ENCODE measurements at places on chromosomes 12 and 14.

DNA sequence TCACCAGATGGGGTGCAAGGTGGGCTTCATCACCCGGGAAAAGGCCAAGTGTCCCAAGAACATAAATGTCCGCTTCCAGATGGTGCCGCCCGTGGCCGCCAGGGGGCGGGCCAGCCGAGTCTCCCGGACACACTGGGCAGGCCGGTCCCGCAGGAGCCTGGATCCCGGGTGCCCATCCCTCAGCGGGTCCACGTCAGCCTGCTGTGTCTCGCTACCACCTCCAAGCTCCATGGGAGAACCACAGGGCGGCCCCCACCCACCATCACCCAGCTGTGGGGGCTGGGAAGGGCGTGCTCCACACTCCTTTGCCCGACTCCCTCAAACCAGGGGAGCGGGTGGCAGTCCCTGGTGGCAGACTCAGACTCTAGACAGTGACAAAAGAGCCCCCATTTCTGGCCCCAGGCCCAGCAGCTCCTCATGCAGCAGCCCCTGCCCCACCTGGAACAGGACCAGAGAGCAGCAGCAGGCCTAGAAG lies 22.0 kb upstream of the NUDT14 start:
- no peak overlapping the region for H3K4me3 ChIP-seq
- H3K27me3 ChIP-seq: peaks cover 33% of the 10 kb centered on the region
- DNase-seq: peak; percentile 52
- peaks cover 7% of the 10 kb centered on the region for H3K4me1 ChIP-seq
- peak overlapping the region; percentile 26 for H3K27ac ChIP-seq
- H3K36me3 ChIP-seq: no peaks in the 10 kb centered on the region

- H3K27me3 ChIP-seq: peaks cover 8% of the 10 kb centered on the region
- H3K4me1 ChIP-seq: peaks cover 3% of the 10 kb centered on the region
- H3K36me3 ChIP-seq: no peaks in the 10 kb centered on the region
- no peak overlapping the region for H3K27ac ChIP-seq
- no peak overlapping the region for H3K4me3 ChIP-seq
These were observed 236.2 kb downstream of the AKAP6 start for GRCh38 chr14:32565256-32565655.

DNA sequence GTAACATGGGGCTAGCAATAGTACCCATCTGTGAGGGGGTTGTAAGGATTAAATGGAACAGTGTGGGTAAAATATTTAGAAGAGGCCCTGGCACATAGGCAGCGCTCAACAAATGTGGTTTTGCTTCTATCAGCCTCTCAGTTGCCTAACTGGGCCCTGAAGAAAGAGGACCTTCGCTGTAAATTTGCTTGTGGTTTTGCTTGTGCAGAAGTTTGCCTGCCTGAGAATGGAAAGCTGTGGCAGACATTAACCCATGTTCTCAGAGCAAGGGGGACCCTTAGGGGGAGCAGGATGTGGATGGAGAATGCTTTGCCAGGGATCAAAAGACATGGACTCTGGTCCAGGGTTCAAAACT lies 160.1 kb downstream of the BRMS1L start:
- no peak overlapping the region for H3K27ac ChIP-seq
- H3K4me3 ChIP-seq: no peak overlapping the region
- H3K36me3 ChIP-seq: no peaks in the 10 kb centered on the region
- DNase-seq: no peak
- peaks cover 4% of the 10 kb centered on the region for H3K27me3 ChIP-seq

GRCh38 chr14:24411443-24412389 lies 12.9 kb downstream of the NYNRIN start:
- no peaks in the 10 kb centered on the region for H3K36me3 ChIP-seq
- no peak for DNase-seq
- peaks cover 19% of the 10 kb centered on the region for H3K27me3 ChIP-seq
- peak overlapping the region; percentile 63 for H3K4me3 ChIP-seq

GRCh38 chr12:122855928-122856831 lies 20.9 kb downstream of the HIP1R start:
- DNase-seq: no peak
- H3K4me1 ChIP-seq: peaks cover 11% of the 10 kb centered on the region
- no peaks in the 10 kb centered on the region for H3K27me3 ChIP-seq
- peak overlapping the region; percentile 78 for H3K27ac ChIP-seq
- H3K36me3 ChIP-seq: no peaks in the 10 kb centered on the region

DNA sequence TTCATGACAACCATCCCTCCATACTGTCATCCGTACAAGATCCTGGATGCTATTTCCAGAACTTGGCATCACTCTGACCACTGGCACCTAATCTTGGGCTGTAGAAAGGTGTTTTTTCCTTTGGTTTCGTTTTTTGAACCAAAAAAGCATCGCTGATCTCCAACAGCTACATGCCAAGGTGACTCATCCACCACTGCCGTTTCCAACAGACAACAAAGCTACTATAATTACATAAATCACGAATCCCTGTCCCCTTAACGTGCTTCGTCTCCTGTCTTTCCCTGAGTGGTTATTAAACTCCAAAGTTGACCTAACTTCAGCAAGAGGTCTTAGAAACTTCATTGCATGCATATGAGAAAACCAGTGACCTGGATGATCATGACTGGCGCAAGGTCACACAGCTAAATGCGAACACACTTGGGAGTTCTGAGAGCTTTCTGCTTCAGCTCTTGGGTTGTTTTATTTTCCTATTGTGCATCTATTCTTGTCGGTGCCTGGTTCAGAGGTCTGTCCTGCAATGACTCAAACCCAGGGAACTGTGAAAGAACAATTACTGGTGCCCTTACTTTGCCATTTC lies 99.9 kb downstream of the PPM1H start:
- H3K27me3 ChIP-seq: no peaks in the 10 kb centered on the region
- H3K4me3 ChIP-seq: no peak overlapping the region
- no peak overlapping the region for H3K27ac ChIP-seq

GRCh38 chr14:62084020-62084419 lies 321.8 kb downstream of the SNAPC1 start:
- no peak overlapping the region for H3K27ac ChIP-seq
- H3K4me1 ChIP-seq: peaks cover 54% of the 10 kb centered on the region
- H3K27me3 ChIP-seq: no peaks in the 10 kb centered on the region
- H3K36me3 ChIP-seq: no peaks in the 10 kb centered on the region
- H3K4me3 ChIP-seq: no peak overlapping the region

- H3K27ac ChIP-seq: peak overlapping the region; percentile 99
- H3K36me3 ChIP-seq: no peaks in the 10 kb centered on the region
- H3K4me1 ChIP-seq: peaks cover 76% of the 10 kb centered on the region
- DNase-seq: peak; percentile 60
These were observed 57.3 kb downstream of the DAD1 start for GRCh38 chr14:22531451-22532344.

DNA sequence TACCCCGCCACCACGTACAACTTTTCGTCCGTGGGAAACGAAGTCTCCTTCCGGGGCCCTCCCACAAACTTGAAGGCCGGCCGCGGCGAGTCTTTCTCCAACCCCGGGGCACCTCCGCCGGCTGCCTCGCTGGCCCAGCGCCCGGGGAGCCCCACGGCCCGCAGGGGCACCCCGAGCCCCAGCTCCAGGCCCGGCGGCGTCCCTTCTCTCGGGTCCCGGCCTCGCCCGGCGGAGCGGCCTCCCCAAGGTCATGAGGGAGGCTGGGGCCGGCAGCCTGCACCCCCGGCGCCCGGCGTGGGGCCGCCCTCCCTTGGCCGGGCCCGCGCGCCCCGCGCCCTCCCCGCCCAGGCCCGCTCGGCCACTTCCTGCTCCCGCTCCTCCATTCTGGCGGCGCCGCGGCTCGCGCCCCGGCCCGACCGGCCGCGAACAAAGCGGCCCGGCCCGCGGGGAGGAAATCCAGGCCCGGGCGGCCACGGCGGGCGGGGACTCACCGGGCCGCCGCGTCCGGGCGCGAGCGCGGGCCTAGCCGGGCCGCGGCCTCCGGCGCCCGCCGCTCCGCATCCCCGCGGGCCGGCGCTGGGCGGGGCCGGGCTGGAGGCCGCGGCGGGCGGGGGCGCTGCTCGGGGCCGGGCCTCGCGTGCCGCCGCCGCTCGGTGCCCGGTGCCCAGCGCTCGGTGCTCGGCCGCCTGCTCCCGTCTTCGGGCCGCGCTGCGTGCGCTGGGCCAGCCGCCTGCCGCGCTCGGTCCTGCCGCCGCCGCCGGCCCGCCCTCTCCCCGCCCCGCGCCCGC lies at the start of gene AKT1:
AKT1 (minus strand) TSS at position 756 of the 788 bp plus-strand sequence. CDS start 3,105 bp downstream, outside the sequence.
- DNase-seq: peak; percentile 47
- peak within 1 kb of the TSS; percentile 82 for H3K27ac ChIP-seq
- peak within 1 kb of the TSS; percentile 84 for H3K4me3 ChIP-seq
- H3K36me3 ChIP-seq: no peaks in the 10 kb centered on the region
- H3K27me3 ChIP-seq: no peaks in the 10 kb centered on the region

DNA sequence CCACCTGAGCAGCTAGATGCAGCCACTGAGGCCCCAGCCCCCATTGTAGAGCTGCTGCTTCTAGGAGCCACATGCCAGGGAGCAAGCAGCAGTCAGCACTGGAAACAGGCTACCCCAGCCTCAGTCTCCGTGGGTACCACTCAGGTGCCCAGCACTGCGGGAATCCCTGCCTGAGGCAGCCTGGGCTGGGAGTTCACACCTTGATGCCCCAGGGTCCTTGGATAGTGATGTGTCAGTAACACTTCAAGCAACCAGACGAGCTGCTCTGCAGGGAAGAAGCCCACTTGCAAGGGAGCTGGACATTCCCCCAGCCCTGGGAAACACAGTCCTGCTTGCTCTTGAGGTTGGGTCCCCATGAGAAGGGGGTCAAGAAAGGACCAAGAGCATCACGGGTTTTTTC lies 90.7 kb downstream of the ZFP36L1 start:
- H3K4me1 ChIP-seq: peaks cover 19% of the 10 kb centered on the region
- DNase-seq: no peak
- H3K27me3 ChIP-seq: no peaks in the 10 kb centered on the region

GRCh38 chr12:39867631-39868327 lies 238.1 kb downstream of the SLC2A13 start:
- DNase-seq: no peak
- H3K4me3 ChIP-seq: no peak overlapping the region
- no peak overlapping the region for H3K27ac ChIP-seq
- H3K27me3 ChIP-seq: no peaks in the 10 kb centered on the region
- no peaks in the 10 kb centered on the region for H3K4me1 ChIP-seq

- H3K27ac ChIP-seq: no peak overlapping the region
- H3K4me1 ChIP-seq: peaks cover 21% of the 10 kb centered on the region
These were observed 484 bp downstream of the RIC8B start for GRCh38 chr12:106774808-106775524.

DNA sequence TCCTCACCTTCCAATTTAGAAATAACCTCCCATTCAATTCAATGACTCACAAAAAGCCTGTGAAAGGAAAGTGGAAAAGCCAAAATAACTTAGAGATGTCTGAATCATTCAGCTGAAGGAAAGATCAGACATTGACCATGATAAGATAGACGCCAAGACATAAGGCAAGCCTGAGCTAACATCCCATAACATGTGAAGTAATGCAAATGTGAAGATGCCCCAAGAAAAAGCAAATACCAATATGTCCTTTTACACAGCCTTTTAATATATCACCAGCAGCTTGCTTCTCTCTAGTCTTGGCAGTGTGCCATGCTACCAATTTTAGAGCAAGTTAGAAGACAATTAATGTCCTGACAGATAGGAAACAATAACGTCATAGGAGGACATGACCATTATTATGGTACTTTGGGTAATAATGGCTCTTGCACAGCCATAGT lies 2.4 kb upstream of the NUMB start:
- H3K27ac ChIP-seq: peak overlapping the region; percentile 95
- no peak for DNase-seq
- H3K27me3 ChIP-seq: no peaks in the 10 kb centered on the region
- peaks cover 66% of the 10 kb centered on the region for H3K4me1 ChIP-seq

DNA sequence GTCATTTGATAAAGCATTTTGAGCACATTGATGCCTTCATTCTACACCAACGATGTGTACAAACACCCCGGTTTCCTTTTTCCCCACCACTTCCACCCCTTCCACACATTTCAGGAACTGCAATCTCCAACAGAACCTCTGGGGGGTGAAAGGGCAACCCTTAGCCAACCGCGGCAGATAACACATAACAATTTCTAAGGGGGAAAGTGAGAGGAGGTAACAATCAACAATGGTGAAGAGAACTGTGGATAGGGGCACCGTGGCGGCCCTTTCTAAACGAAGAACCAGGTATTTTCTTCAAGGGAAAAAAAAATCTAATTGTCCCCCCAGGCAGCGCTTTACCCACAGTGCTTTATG lies 1.1 kb downstream of the KITLG start:
- no peak for DNase-seq
- H3K27me3 ChIP-seq: peaks cover 40% of the 10 kb centered on the region
- peaks cover 15% of the 10 kb centered on the region for H3K4me1 ChIP-seq
- H3K27ac ChIP-seq: no peak overlapping the region

DNA sequence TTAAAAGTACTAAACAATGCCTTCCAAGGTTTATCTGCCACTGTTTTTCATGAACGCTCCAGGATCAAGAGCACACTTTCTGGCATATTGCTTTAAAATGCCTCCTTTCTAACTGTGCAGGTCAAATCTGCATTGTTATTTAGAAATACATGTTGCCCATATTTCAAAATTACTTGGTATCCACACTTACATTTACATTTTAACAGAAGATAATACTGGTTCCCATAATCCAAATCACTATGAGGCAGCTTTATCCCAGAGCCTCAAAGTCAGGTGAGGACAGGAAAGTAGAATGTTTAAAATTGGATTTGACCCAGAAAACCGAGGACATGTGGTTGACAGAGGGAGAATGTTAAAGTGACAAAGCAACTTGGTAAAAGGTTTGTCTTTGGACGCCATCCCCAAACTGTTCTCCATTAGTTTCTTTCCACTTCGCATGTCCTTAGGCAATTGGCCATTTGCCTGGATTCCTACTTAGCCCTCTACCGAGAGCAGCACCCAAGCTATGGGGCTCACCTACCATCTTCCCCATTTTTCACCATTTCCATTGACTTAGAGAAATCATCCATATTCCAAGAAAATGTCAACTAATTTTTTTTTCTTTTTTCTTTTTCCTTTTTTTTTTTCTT lies 353.0 kb downstream of the PAWR start:
- H3K4me3 ChIP-seq: no peak overlapping the region
- DNase-seq: no peak
- no peak overlapping the region for H3K27ac ChIP-seq
- no peaks in the 10 kb centered on the region for H3K36me3 ChIP-seq
- no peaks in the 10 kb centered on the region for H3K27me3 ChIP-seq

DNA sequence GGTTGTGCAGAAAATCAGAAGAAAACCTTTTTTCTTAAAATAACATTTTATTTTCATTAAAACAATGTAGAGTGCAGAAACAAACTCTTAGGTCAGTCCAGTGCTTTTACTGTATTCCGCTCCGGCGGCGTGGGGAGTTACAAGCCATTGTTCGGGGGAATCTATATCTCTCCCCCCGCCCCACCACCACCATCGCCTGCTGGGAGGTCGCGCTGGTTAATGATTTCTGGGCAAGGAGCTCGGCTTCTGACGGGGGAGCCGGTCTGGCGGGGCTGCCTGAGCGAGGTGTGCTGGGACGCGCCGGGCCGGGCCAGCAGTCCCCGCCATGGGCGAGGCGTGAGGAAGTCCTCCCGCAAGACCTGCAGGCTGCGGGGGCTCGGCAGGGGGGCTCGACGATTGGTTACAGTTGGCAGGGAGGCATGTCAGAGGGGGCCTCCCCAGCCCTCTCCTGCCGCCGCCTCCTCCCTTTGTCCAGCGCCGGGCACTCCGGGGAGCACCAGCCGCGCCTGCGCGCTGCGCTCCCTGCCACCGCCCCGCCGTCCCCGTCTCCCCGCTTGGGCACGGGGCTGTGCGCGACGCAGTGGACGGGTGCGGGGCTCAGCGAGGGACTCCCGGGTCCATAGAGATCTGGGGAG lies 1.0 kb upstream of the DUSP6 start:
- H3K4me3 ChIP-seq: peak overlapping the region; percentile 97
- H3K4me1 ChIP-seq: peaks cover 51% of the 10 kb centered on the region
- H3K27ac ChIP-seq: peak overlapping the region; percentile 97

- no peaks in the 10 kb centered on the region for H3K27me3 ChIP-seq
- no peaks in the 10 kb centered on the region for H3K36me3 ChIP-seq
- H3K4me1 ChIP-seq: peaks cover 29% of the 10 kb centered on the region
- peak; percentile 17 for DNase-seq
These were observed 591 bp downstream of the GXYLT1 start for GRCh38 chr12:42144158-42144407.

All from naive B cell (primary cell).